ENCODE measurements at places on chromosomes 4 and X.

DNA sequence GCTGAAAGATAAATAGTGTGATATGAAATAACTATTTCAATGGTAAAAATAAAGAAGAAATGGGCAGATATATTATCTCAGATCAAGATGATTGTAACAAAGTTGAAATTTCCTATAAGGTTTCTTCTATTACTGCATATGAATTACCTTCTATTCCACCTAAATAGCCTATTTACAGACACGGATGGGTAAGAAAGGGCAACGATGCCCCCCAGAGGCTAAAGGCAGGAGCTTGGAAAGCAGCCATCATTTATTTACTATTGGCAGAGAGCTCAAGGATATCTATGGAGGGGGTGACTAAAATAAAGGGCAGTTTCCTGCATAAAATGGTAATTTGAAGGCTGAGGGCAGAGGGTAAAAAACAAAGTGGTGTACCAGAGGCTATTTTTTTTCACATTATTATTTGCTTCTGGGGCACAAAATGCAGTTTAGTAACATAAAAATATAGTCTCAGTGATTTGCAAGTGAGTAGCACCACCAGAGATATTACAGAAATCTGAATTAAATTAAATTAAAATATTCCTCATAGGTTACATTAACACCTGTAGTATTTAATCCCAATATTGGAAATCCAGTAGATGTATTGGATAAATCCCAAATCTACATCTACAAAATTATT lies 123.1 kb downstream of the BTC start:
- peak; percentile 10 for DNase-seq

DNA sequence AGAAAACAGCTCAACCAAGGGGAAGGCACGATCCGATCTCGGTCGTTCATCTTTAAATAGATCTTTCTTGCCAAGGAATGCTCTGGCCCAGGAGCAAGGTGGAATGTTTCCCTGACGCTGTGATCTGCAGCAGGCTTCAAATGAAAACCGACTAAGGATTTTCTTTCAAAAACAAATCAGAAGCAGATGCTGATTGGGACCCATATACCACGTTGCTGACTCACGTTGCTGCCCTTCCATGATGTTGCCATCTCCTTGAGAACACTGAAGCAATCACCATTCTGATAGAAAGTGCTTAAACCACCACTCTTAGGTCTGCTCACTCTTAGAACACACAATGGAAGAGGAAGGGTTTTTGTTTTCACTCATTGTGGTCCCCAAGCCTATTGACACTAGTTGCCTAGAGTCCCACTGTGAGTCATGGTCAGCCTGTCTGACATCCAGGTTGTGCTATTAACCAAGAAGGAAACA lies 26.1 kb downstream of the LAMTOR3 start:
- no peak for DNase-seq

GRCh38 chr4:38491854-38492478 lies 172.0 kb upstream of the KLF3 start:
- no peak for DNase-seq

DNA sequence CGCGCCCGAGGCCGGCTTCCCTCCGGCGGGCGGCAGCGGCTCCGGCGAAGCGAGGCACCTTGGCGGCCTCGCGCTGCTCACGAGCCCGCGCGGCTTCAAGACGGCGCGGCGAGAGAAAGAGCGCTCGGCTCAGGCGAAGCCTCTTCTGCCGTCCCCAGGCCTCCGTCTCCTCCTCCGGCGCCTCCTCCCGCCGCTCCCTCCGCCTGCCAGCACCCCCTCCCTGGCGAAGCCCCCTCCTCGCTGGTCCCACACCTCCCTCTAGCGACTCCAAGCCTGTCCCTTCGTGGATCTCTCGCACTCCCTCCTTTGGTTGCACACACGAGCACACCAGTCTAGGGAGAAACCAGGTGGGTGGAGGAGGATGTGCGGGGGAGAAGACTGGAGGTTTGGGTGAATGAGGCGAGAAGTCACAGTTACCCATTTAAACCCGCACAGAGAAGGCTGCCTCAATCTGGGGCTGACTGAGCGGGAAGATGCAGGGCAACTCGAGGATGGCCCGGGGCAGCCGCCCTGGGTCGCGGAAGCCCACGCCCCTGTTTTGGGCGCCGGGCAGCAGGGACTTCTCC lies at the start of gene CAMK2D:
Gene CAMK2D (minus strand): TSS at position 119 of the 566 bp plus-strand sequence. CDS start 670 bp downstream, outside the sequence.
- peak; percentile 34 for DNase-seq

GRCh38 chrX:101682723-101683122 lies 23.1 kb upstream of the ARMCX2 start:
- no peak for DNase-seq

DNA sequence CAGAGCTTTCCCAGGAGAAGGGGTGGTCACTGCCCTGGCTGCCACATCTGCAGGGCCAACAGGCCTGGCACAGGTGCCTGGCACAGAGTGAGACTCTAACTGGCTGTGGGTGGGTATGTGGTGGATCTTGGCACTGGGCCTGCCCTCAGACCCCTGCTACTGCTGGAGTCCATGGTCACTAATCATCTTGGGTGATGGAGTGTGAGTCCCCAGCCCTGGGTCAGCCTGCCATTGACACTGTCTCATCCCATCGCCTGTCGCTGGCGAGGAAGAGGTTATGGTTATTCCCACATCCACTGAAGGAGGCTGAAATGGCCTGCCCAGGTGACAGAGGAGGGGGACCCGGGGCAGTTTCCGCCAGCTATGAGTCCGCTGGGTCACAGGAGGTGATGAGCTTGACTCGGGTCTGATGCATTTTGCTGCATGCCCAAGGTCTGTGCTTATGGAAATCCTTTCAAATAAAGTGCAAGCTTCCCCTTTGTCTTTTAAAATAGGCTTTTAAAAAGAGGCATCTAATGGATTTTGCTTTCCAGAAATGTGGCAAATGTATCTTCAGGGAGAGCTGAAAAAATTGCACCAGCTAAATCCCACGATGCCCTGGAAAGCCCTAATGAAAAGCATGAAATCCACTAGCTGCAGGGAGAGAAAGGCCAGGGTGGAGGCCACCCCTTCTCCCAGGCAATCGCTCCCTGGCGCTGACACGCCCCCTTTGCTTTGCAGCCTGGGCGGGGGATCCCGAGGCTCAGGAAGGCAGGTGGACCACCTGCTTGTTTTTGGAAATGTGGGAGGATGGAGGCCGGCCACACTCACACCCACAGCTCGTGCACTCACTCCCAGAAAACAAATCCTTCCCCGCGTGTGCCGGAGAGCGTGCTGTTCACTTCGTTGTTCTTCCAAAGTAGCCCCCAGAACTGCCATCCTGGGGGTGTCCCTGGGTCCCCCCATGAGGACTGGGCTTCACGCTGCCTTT lies 54.9 kb downstream of the ABLIM2 start:
- DNase-seq: no peak

DNA sequence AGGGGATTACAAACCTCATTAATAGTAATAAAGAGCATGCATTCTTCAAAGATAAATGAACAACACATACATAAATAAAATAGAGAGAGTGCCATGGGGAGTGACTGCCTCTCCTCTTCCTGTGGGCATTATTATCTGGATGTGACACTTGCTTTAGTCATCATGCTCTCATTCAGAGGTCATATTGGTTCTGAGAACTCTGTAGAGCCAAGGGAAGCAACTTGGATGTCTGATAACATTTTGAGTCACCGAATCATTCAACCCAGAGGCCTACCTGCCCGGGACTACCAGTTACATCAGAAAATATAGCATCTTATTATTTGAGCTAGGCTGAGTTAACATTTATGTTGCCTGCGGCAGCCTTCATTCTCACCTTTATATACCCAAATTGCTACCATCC lies 489.5 kb downstream of the STIM2 start:
- DNase-seq: no peak

DNA sequence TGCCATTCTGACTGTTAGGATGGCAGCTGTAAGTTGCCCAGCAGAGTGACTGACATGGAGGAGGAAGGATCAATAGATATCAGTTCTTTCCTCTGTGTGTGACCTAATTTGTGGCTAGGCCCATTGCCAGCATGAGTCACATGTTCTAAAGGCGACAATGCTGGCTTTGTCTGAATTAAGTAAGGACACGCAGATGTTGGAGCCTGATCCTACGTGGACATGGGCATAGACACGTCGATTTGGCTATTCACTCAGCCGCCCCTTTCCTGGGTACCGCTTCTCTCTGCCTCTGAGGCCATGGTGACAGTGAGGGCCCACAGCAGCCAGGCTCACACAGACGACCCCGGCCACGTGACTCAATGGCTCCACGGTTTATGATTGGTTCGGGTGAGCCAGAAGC lies 16.3 kb downstream of the PROM1 start:
- no peak for DNase-seq

DNA sequence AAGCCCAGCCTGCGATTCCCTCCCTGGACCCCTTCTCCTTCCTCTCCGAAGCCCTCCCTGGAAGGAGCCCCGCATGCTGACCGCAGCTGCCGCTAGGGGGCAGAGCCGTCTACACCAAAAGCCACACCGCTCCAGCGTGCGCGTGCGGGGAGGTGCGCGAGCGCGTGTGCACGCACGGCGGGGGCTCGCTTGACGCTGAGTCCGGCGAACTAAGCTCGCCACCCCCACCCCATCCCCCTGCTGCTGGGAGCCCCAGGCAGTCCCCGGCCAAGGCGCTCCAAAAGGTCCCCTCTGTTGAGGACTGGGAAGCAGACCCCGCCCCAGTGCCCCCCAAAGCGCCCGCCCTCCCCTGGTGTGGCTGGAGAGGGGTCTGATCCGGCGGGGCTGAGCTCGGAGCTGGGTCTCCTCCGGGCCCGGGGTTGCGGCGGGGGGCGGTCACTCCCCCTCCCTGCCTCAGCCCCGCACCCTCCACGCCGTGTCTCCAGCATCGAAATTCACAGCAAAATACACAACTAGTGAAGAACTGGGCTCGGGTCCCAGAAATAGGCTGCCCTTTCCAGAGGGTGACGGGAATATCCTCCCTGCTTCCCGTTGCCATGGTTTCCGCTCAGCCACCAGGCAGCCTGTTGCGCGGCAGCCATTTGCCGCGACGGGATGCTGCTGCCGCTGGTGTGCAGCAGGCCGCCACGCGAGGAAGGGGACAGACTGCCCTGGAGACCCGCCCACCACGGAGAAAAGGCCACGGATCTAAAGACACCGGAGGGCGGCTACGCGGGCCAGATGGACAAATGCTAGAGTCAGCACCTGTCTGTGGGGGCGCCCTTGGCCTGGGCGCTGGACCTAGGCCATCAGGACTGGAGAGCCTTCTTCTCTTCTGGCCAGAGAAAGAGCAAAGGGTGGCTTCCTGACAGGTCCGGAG lies 11.2 kb upstream of the CCNQ start:
- peak; percentile 87 for DNase-seq

DNA sequence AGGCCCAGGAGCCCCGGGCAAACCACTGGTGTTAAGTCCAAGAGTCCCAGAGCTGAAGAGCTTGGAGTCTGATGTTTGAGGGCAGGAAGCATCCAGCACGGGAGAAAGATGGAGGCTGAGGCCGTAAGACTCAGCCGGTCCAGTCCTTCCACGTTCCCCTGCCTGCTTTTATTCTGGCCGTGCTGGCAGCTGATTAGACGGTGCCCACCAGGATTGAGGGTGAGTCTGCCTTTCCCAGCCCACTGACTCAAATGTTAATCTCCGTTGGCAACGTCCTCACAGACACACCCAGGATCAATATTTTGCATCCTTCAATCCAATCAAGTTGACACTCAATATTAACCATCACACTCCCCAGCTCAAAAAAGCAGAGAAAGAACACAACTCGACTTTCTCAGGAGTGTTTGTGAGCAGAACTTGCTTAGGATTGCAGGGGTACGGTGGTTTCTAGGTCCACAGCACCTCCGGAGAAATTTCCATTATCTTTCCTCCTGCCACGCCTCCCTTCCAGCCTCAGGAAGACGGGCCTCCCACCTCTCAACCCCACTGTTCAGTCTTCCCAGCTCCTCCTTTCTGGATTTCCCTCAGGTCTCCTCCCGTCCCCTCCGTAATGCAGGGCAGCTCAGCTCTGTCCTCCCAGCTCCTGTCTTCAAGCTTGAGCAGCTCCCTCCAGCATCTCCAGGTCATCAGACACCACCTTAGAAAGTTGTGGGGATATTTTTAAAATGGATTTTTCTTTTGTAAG lies 13.3 kb upstream of the TMEM271 start:
- DNase-seq: no peak

GRCh38 chrX:18855919-18856644 lies 127.8 kb downstream of the PHKA2 start:
- no peak for DNase-seq

GRCh38 chr4:100569196-100569595 lies 51.4 kb upstream of the EMCN start:
- no peak for DNase-seq

- no peak for DNase-seq
Observed at GRCh38 chr4:76058888-76059426, 15.6 kb upstream of the ART3 start.

- no peak for DNase-seq
Observed at GRCh38 chr4:118930255-118930654, 41.6 kb downstream of the SYNPO2 start.

- peak; percentile 75 for DNase-seq
Observed at GRCh38 chrX:17374619-17375366, at the start of gene NHS. NHS (plus strand) TSS chrX:17375200; CDS start chrX:17375758, 558 bp downstream.

GRCh38 chrX:10387011-10387410 lies 230.2 kb downstream of the CLCN4 start:
- DNase-seq: no peak

GRCh38 chr4:138927072-138927471 lies 88.5 kb upstream of the NOCT start:
- no peak for DNase-seq

- DNase-seq: no peak
Observed at GRCh38 chrX:96440941-96441340, 243.7 kb upstream of the DIAPH2 start.

DNA sequence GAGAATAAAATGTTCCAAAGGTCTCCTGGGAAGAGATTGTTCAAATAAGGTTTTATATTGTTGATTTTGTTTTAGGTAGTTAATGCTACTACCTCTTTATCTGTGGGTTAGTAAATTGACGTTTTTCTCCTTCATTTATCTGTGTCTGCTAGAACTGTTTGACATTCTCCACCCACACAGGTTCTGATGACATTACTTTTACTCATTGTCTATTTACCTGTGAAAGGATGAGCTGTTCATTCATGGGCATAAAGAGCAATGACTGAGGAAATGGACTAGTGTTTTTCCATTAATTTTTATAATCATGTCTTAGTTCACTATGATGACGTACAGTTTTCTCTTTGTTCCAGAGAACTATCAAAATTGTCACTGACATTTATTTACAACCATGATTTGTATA lies 75.6 kb downstream of the CPE start:
- DNase-seq: no peak

GRCh38 chr4:37478151-37478550 lies 208.0 kb downstream of the RELL1 start:
- DNase-seq: no peak

- DNase-seq: peak; percentile 34
Observed at GRCh38 chrX:7925867-7926472, 1.2 kb downstream of the PNPLA4 start.

DNA sequence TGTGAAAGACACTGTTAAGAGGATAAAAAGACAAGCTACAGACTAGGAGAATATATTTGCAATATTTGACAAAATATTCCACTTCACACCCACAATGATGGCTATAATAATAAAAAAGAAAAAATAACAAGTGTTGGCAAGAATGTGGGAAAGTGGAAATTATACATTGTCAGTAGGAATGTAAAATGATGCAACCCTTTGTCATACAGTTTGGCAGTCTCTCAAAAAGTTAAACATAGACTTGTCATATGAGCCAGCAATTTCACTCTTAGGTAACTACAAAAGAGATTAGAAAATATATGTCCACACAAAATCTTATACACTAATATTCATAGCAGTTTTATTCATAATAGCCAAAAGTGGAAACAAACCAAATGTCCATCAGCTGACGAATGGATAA lies 5.2 kb upstream of the RADX start:
- no peak for DNase-seq

- DNase-seq: no peak
Observed at GRCh38 chr4:73447671-73448070, 11.7 kb downstream of the AFP start.

- DNase-seq: no peak
Observed at GRCh38 chr4:178136736-178137345, 694.6 kb upstream of the AGA start.

- no peak for DNase-seq
Observed at GRCh38 chr4:105060628-105061027, 86.0 kb upstream of the TET2 start.
